ENCODE measurements at places on chromosomes 2 and 18.

DNA sequence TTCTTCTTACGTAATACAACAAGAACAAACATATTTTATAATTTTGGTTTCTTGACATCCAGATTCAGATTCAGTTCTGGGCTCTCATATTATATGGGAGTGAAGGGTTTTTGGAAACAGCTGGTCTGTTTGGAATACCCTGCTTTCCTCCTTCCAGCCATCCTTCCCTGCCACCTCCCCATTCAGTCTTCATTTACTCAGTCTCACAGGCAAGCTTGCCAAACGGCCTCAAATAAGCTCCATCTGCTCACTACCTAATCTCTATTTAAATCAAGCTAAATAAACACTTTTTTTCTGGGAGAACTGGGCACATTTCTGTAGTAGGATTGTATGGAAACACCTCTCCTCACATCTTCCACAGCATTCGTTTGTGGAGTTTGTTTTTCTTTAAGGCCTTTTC, 147.5 kb downstream of the RND3 start:
- DNase-seq: no peak

DNA sequence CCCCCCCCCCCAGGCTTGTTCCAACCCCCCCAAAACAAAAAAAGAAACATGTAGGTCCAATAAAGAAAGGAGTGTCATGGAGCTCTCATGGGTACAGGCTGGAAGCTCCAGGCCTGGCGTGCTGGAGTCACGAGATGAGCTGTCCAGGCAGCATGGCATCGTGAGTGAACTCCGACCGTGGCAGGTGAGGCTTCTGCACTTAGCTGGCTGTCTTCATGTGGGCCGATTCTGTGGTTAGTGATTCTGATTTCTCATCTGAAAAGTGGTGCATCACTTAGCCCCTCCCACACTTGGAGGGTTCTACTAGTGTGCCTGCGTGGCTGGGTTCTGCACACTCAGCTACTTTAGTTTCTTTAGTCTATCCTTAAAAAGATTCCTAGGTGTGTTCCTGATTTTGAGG, 126.4 kb upstream of the MGAT5 start:
- peak; percentile 82 for DNase-seq

- no peak for DNase-seq
Measured at GRCh38 chr2:109155553-109156451, 26.8 kb downstream of the SH3RF3 start.

DNA sequence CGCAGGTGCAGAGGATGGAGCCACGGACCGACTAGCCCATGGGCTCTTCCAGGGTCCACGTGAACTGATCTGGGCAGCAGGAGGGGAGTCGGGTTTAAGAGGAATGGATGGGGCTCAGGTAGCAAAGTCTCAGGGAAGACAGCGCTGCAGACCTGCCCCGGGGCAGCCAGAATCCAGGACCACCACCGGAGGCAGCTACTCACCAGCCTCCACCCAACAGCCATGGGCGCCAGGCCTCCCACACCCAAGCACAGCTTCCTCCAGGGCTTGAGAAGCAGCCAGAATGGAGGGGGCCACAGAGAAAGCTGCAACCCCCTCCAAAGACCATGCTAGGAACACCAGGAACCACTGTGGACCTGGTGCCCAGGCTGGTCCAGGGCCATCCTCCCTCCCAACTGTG, 164.3 kb downstream of the TWIST2 start:
- no peak for DNase-seq

DNA sequence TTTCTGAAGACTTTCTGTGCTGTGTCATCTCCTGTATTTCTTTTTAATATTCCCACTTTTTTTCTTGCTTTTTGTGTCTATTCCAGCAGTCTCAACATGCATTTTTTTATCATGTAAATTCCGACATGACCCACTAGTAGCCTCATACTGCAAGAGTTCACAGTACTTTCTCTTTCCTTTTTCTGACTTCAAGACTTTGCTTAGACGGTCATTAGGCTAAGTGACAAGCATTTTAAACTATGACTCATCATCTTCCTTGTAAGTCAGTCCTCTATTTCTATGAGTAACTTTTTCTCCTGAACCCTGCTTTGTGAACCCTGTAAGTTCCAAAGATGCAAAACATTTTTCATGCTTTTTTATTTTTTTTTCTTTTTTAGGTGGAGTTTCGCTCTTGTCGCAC, 381.2 kb downstream of the TXNL1 start:
- no peak for DNase-seq

GRCh38 chr2:72827966-72828646, 2.3 kb upstream of the EXOC6B start:
- DNase-seq: no peak

DNA sequence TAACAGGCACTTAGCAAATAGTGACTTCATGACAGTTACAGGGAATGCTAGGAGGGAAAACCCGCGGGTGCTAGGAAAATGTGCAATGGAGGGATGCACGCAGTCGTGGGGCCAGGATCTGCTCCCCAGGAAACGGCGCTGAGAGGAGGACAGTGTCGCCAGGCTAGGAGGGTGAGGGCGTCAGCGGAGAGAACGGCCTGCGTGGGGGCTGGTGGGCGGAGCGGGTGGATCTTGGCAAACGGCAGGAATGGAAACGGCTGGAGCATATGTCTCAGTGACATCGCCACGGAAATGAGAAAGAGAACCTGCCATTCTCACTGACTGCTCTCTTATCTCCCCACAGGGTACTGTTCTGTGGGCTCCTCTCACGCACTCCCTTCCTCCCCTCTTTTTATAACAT, 478.5 kb upstream of the ID2 start:
- no peak for DNase-seq

DNA sequence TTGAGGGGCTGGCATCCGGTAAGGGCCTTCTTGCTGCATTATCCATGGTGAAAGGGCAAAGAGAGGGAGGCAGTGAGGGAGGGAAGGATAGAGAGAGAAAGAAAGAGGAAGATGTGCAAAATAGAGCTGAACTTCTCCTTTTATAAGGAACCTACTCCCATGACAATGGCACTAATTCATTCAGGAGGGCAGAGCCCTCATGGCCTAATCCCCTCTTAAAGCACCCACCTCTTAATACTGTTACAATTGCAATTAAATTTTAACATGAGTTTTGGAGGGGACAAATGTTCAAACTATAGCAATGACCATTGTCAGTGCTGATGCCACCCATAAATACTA, 60.2 kb downstream of the CXCR4 start:
- no peak for DNase-seq

DNA sequence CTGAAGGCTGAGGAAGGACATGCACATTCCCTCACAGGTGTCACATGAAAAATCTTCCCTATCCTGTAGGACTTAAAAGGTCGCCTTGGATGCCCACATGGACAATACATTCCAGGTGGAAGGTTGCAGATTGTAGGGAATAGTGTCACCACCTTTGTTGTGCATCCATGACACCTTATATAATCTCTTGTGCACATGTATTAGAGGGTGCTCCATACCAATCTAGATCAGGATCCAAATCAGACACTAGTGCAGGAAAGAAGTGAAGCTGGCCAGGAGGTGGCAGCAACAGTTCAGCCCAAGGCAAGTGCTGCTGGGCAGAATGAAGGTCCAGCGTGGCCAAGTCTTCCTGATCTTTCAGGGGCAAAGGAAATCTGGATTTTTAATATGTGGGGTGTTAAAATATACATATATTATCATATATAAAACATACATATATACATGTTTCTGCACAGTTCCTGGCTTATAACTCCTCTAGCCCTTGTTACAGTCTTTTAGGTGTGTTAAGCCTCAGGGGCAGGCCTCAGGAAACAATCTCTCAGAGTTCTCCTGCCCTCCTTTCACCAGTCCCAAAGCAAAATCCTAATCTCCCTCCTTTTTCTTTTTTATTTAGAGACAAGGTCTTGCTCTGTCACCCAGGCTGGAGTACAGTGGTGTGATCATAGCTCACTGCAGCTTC, 16.6 kb downstream of the NIF3L1 start:
- DNase-seq: peak; percentile 66

DNA sequence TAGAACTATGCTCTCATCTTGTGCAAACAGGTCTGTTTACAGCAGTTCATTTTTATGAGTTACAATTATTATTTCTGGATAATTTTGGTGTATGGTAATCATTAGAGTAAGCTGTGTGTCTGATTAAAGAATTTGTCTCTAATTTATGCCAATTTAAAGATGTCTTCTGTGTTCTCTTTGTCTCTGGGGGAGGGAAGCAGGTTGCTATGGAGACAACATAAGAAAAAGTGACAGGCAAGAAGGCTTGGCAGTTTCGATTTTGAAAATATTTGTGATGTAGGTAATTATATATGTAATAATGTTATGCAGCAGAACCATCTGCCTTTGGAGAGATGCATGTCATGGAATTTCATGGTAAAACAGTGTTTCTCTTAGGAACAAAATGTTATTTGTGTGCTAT, 78.2 kb downstream of the SH3RF3 start:
- no peak for DNase-seq

DNA sequence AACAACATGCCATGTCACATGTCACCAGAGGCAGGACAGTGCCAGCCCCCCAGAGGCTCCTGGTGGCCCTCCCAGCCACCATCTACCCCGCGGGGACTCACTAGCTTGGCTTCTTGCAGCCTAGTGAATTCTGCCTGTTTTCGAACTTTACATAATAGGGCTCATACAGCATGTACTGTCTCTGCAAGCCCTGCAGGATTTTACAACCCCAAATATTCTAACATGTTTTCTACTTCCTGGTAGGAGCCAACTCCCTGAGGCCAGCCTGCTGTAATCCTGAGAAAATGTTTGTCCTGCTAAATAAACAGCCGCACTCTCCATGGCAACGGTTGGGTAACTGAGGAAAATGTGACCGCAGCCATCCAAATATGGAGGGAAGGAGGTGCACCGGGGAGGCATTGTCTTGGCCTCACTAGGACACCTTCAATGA, 2.7 kb downstream of the PER2 start:
- no peak for DNase-seq

DNA sequence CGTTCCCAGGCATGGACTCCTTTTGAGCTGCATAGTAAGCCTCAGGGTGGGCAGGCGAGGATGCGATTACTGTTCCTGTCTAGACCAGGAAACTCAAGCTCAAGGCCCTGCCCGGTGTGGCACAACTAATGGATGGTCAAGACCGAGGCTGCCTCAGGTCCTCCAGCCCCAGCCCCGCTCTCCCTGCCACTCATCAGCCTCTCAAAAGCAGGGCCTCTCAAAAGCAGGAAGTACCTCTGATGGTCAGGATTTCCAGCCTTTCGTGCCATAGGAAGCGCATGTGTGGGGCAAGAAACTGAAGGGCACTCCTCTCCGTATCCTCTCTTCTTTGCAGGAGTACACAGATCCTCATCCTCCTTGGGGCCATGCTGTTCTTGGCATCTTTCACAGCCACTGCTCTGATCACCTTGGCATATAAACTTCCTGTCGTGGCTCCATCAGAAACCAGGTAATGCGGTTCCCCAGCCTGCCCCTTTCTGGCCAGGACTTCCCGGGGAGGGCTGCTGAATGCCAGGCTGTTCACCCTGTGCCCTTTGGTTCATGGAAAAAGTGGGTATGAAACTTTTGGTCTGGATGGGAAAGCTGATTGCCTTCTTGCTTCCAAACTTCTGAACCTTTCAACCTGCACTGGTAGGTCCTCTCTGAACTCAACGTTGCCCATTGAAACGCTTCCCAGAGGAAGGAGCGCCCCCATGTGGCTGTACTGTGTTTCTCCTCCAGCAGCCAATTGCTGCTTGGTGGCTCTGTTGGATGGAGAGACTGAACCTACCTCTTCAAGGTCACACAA, 82.8 kb upstream of the SEC11C start:
- DNase-seq: peak; percentile 73

GRCh38 chr2:238134393-238134785, 4.1 kb upstream of the KLHL30 start:
- DNase-seq: no peak

DNA sequence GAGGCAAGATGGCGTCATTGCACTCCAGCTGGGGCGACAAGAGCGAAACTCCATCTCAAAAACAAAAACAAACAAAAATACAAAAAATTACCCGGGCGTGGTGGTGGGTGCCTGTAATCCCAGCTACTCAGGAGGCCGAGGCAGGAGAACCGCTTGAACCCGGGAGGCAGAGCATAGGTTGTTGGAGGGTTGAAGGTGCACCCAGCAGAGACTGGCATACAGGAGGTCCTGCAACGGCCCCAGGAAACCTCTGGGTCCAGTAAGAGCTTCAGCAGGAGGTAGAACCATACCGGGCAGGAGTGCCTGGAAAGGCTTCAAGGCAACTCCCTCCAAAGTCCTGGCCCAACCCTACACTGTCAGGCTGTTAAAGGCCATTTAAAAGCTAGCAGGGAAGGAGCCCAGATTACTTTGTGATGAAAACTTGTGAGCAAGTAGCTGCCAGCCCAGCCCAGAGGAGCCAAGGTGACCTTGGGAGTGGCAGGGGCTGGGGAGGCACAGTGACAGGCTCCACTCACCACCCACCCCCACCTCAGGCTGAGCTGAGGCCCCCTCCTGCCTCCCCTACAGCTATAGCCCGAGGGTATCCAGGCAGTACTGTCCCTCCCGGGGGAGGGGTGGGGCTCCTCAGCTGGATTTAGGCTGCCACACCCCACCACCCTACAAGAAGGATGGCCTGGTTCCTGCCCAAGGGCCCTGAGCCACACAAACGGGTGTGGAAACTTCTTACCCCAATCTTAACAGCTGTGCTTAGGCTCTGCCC, 28.1 kb downstream of the TFCP2L1 start:
- DNase-seq: no peak

- no peak for DNase-seq
Measured at GRCh38 chr2:26653207-26654060, 12.3 kb upstream of the CIB4 start.

- DNase-seq: no peak
Measured at GRCh38 chr2:204947405-204947804, 402.1 kb downstream of the PARD3B start.

DNA sequence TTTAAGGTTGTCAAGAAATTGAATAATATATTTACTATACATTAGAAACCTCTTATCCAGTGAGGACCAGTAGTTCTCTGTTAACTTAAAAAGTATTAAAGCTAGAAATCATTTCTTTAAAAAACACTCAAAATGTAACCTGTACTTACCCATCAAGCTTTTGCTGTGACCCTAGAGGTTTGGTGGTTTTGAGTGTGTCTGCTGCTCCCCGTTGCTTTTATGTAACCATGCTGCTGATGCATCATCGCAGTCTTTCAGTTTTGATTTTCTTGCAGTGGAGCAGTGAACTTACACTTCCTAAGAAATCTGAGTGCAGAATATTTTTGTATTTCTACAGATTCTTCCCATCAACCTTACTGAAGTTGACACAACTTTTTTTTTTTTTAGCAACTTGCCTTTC, 34.2 kb downstream of the MRPS9 start:
- DNase-seq: peak; percentile 81

GRCh38 chr18:3115447-3116030, 102.6 kb upstream of the LPIN2 start:
- DNase-seq: no peak

GRCh38 chr2:186648130-186648529, 45.7 kb upstream of the FAM171B start:
- DNase-seq: no peak

GRCh38 chr2:223060201-223060825, 8.3 kb downstream of the KCNE4 start:
- no peak for DNase-seq

GRCh38 chr2:135473567-135473966, 57.5 kb downstream of the ZRANB3 start:
- peak; percentile 29 for DNase-seq

GRCh38 chr2:23655934-23656596, 270.9 kb downstream of the ATAD2B start:
- no peak for DNase-seq

Data from activated CD4-positive, alpha-beta T cell treated with anti-CD3 and anti-CD28 coated beads, Interleukin-10, Interleukin-2, amounts not matched to agents 100 ng/mL and 50 ng/mL, durations not matched to agents 16 hours and 8 hours (primary cell).